ENCODE measurements at places on chromosomes 7 and 10. TPM values are rescaled to one million over a fixed set of nuclear protein-coding genes. Genes with fewer than 3 reads are reported as not detected.

DNA sequence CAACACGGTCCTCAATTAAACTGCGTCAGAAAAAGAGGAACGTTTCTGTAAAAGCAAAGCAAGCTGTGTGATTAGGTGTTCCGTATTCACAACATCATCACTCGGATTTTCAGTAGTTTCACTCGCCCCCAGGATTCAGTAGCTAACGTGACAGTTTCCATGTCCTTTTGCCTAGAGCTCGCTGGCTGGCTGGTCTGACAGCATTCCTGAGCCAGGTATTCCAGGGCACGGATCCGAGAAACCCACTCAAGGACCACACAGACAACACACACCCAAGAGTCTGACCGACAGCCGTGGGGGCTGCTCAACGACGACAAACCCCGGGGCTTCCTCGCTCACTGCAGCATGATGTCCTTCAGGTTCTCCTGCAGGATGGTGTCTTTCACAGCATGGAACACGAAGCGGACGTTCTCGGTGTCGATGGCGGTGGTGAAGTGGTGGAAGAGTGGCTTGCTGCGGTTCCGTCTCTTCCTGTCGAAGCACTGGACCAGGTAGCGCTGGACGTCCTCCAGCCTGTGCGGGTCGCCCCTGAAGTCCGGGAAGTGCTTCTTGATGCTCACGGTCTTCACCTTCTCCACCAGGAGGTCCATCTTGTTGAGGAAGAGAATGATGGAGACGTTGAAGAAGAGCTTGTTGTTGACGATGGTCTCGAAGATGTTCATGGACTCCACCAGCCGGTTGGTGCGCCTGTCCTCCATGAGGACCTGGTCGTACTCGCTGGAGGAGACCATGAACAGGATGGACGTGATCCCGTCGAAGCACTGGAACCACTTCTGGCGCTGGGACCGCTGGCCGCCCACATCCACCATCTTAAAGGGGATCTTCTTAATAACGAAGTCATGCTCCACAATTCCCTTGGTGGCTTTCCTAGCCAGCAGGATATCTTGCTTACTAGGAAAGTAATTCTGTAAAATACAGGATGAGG lies 43.1 kb downstream of the AMZ1 start:
- peak; percentile 38 for DNase-seq

GRCh38 chr10:49252313-49253034 lies 46.5 kb upstream of the C10orf71 start:
- no peak for DNase-seq

DNA sequence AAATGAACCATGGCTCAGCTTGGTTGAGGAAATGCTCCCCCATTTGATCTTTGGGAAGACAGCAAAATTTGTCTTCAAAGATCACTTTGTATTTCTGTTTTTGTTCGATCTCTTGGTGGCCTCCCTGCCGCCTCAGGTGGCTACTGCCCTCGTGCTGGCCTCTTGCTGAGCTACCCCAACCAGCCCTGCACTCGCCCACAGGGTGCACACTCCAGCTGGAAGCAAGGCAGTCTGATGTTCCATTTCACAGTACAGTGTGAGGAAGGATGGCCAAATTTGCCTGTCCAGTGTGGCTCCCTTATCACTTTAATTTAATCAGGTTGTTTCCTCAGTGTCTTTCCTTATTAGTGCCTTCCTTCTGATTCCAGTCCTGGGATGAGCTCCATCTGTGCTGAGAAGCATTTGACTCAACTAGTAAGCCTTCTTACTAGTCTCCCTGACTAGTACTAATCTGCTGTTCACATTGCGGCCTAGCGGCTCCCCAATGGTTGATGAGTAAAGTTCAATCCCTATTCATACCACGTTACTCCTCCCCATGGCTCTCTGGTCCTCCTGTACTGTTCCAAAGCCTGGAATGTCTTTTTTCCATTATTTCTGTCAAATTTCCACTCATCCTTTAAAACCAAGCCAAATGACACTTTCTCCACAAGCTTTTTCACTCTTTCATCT lies 8.2 kb downstream of the MYOF start:
- no peak for DNase-seq

GRCh38 chr10:69733791-69734261 lies 67.9 kb upstream of the COL13A1 start:
- no peak for DNase-seq

The SHH gene
- not detected for total RNA-seq

The RADIL gene
- total RNA-seq, result 4.0 TPM

The SLC26A3 gene
- total RNA-seq, result not detected

The CALHM3 gene
- not detected for total RNA-seq
